ENCODE measurements at places on chromosomes 11 and 22.

DNA sequence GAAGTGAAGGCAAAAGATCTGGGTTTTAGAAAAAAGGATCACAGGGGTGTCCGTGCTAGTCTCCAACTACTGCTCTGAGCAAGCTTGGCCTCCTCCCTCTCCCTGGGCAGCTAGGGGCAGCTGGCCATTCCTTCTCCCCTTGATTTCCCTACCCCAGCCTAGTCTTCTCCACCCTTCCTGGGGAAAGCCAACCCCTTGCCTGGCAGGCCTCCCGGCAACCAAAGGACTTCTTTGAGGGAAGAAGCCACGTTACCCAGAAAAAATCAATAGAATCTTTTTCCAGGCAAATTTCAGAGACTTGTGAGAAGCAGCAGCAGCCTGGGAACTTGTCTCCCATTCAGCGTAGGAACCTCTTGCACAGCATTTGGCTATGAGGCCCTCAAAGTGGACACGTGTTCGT is 91.5 kb downstream of the MIAT start:
- DNase-seq = no peak

- DNase-seq = no peak
Observed at GRCh38 chr11:45754261-45754709, 50.7 kb upstream of the SLC35C1 start.

DNA sequence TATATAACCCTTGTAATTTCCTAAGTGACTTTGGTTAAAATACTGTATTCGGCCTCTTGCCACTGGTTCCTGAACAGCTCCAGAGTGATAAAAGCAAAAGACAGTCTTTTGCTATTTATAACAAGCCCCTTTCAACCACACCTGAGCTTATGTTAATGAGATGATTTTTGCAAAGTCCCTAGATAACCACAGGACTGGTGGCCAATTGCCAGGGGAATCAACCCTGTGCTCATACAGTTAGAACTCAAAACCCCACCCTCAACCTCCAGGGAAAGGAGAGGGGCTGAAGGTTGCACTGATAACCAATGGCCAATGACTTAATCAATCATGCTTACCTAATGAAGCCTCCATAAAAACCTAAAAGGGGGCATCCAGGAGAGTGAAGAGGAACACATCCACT is 77.9 kb downstream of the SIK3 start:
- no peak for DNase-seq

- DNase-seq = no peak
Observed at GRCh38 chr11:95289378-95290101, 58.5 kb upstream of the SESN3 start.

- DNase-seq = no peak
Observed at GRCh38 chr11:126719740-126720139, 280.8 kb downstream of the KIRREL3 start.

DNA sequence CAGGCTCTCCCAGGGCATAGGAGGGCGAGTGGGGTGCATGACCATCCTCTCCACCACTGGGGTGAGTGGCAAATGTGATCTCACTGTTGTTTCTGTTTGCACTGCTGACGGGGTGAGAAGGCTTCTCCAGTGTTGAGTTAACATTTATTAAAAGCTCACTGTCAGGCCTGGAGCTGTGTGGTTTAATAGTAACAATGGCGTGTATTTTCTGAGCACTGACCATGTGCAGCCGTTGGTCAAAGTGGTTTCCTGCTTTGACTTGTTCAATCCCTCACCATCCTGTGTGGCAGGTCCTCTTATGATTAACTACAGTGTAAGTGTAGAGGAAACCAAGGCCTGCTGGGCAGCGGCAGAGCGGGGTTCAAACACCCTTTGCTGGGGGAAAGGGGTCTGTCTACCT is 4.4 kb downstream of the A4GALT start:
- peak; percentile 67 for DNase-seq

DNA sequence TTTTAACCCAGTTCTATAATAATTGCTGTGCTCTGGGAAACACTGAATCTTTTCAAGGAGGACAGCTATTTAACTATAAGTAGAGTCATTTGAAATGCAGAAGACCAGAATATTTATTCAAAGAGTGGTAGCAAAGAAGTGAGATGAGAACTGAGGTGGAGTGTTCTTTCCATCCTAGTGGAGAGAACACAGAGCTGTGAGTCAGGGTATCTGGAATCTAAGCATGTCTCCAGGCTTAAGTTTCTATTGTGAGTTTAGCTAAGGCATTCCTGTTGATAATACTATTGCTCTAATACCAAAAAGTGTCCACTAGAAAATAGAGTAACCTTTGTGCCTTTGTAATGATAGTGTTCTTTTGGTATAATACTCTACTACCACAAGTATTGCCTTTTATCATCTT is 32.4 kb downstream of the JAM3 start:
- no peak for DNase-seq
